ENCODE measurements at places on chromosomes 5 and 9. TPM values are rescaled to one million over a fixed set of nuclear protein-coding genes. Genes with fewer than 3 reads are reported as not detected.

The IRX4 gene
- 15.6 TPM for polyA plus RNA-seq

The TLR4 gene
- polyA plus RNA-seq: 0.47 TPM

The ST8SIA4 gene
- polyA plus RNA-seq: 0.35 TPM

The MLANA gene
- not detected for polyA plus RNA-seq

The NR4A3 gene
- polyA plus RNA-seq: 0.33 TPM

The PSAT1 gene
- 34.0 TPM for polyA plus RNA-seq

The IRX2 gene
- polyA plus RNA-seq: 2.1 TPM

The SLCO6A1 gene
- polyA plus RNA-seq: not detected

The CREB3 gene
- polyA plus RNA-seq: 13.6 TPM

The SLC1A1 gene
- 2.4 TPM for polyA plus RNA-seq

The ARL14EPL gene
- not detected for polyA plus RNA-seq

The TAF1L gene
- polyA plus RNA-seq: not detected

The HTR1A gene
- polyA plus RNA-seq: not detected

The SPATA31D4 gene
- polyA plus RNA-seq: not detected

The RNF130 gene
- polyA plus RNA-seq: 6.1 TPM

The PCA3 gene
- polyA plus RNA-seq: 0.06 TPM

The NUTM2G gene
- 0.06 TPM for polyA plus RNA-seq

The ARHGEF37 gene
- polyA plus RNA-seq: 10.6 TPM

The IL11RA gene
- polyA plus RNA-seq: 10.7 TPM

The BASP1 gene
- 4.7 TPM for polyA plus RNA-seq

The GAPT gene
- polyA plus RNA-seq: 0.75 TPM

The PCDHB5 gene
- polyA plus RNA-seq: 0.26 TPM

The TOR4A gene
- polyA plus RNA-seq: 1.5 TPM

The DEPDC1B gene
- polyA plus RNA-seq: 2.3 TPM

The CTXN3 gene
- 0.04 TPM for polyA plus RNA-seq

The STARD4 gene
- 5.3 TPM for polyA plus RNA-seq

The FAM193B gene
- 42.2 TPM for polyA plus RNA-seq

The GCNT4 gene
- 0.80 TPM for polyA plus RNA-seq

The CARTPT gene
- polyA plus RNA-seq: not detected

The APC gene
- polyA plus RNA-seq: 5.8 TPM

The SCGB3A1 gene
- polyA plus RNA-seq: 6.1 TPM

The ZNF454 gene
- polyA plus RNA-seq: 0.40 TPM

The MYOT gene
- polyA plus RNA-seq: 0.14 TPM

The C9 gene
- not detected for polyA plus RNA-seq

The GRIN1 gene
- 0.14 TPM for polyA plus RNA-seq

The CDC25C gene
- polyA plus RNA-seq: 1.6 TPM

The PLAC8L1 gene
- polyA plus RNA-seq: not detected

The TNC gene
- 5.3 TPM for polyA plus RNA-seq

The VLDLR gene
- polyA plus RNA-seq: 13.4 TPM

The AGXT2 gene
- polyA plus RNA-seq: not detected
